NCI-H1436 (cell line): ENCODE measurements at places on chromosomes 5 and 9.

DNA sequence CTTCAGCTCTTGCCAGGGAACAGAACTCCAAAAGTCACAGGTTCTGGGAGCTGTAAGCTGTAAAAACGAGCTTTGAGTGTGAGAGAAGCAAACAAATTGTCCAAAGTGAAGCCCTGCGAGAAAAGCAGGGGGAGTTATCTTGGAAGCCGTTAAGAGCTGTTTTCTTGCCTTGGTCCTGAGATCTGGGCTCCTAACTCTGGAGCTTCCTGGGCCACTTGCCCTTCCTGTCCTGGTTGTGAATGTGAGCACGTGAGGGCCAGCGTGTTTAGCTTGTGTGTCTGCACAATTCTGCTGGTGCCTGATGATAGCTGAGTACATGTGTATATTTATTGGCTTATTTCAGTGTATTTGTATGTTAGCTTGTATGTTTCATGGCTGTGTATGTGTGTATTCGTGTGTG lies 40.5 kb downstream of the DAB2IP start:
- DNase-seq, result no peak

- DNase-seq, result no peak
Observed at GRCh38 chr9:28841775-28842174, 1268.5 kb upstream of the C9orf72 start.

GRCh38 chr5:178111925-178112324 lies 1.4 kb upstream of the N4BP3 start:
- no peak for DNase-seq

DNA sequence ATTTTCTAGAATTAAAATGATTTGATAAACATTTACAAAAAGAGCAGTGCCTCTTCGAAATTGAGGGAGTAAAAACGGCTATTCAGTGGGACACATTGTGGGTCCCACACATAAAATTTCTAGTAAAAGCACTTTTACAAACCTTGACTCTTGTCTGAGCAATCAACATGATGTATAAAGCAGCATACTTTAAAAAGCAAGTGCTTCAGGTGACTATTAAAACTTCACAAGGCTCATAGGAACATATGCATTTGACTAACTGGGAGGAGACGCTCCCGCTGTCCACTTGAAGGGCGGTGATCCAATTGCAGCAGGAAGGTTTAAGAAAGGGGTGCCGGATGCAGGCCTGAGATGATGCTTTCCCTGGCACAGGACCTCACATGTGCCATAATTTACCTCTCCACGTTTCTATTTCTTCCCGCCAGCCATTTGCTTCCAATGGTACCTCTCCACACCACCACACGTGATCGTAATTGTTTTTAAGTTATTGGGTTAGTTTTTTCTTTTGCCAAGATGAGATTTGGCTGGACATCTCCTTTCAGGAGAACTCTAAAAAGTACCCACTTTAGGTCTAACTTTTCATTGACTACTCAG lies 1.8 kb downstream of the MCTP1 start:
- no peak for DNase-seq

- DNase-seq, result no peak
Observed at GRCh38 chr5:149304195-149305078, 32.8 kb downstream of the AFAP1L1 start.

- DNase-seq, result no peak
Observed at GRCh38 chr9:105331160-105331559, 86.7 kb downstream of the SLC44A1 start.

GRCh38 chr9:115034801-115035200 lies 83.2 kb downstream of the TNC start:
- no peak for DNase-seq

DNA sequence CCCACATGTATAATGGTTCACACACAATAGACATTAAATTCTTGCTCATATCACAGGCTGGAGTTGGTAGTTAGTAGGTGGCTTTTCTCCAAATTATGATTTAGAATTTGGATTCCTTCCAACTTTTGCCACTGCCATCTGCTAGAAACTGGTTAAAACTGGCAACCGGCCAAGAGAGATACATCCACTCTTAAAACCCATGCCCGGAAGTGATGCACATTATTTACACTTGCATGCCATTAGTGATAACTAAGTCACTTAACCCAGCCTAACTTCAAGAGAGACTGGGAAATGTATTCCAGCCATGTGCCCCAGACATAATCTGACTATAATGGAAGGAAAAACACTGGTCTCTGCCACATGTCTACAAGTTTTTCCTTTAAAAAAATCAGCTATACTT lies 395.7 kb upstream of the SEMA6A start:
- DNase-seq, result no peak

DNA sequence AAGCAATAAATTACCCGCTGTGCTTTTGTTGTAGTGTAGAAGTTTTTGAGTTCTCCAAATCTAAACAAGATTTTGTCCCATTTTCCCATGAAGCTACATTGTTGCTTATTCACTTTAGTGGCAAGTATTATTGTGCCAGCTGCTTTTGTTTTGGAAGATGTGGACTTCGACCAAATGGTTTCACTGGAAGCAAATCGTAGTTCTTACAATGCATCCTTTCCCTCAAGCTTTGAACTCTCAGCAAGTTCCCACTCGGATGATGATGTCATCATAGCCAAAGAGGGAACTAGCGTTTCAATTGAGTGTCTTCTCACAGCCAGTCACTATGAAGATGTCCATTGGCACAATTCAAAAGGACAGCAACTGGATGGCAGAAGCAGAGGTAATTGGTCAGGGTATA lies 10.9 kb downstream of the MFAP3 start:
- DNase-seq, result no peak

- no peak for DNase-seq
Observed at GRCh38 chr9:119761812-119762211, 392.6 kb upstream of the BRINP1 start.

- DNase-seq, result no peak
Observed at GRCh38 chr5:84383296-84383815, 1.3 kb downstream of the EDIL3 start.

GRCh38 chr5:757931-758697 lies 26.4 kb downstream of the ZDHHC11B start:
- peak; percentile 27 for DNase-seq

- no peak for DNase-seq
Observed at GRCh38 chr5:5217371-5217770, 77.2 kb downstream of the ADAMTS16 start.

DNA sequence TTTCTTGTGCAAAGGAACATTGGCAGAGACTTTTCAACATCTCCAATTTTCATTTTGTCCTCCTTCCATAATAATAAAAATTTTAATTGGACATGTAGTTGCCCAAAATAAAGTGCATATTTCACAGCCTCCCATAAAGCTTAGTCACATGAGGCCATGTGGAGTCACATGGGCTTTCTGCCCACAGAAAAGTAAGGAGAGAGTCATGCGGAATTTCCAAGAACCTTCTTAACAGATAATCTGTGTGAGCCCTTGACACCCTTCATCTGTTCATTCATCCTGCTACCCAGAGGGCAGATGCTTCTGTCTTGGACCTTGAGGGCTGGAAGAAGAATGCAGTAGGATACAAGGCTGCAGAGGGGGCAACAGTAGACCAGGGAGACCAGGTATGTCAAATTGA lies 60.7 kb downstream of the APTX start:
- no peak for DNase-seq

DNA sequence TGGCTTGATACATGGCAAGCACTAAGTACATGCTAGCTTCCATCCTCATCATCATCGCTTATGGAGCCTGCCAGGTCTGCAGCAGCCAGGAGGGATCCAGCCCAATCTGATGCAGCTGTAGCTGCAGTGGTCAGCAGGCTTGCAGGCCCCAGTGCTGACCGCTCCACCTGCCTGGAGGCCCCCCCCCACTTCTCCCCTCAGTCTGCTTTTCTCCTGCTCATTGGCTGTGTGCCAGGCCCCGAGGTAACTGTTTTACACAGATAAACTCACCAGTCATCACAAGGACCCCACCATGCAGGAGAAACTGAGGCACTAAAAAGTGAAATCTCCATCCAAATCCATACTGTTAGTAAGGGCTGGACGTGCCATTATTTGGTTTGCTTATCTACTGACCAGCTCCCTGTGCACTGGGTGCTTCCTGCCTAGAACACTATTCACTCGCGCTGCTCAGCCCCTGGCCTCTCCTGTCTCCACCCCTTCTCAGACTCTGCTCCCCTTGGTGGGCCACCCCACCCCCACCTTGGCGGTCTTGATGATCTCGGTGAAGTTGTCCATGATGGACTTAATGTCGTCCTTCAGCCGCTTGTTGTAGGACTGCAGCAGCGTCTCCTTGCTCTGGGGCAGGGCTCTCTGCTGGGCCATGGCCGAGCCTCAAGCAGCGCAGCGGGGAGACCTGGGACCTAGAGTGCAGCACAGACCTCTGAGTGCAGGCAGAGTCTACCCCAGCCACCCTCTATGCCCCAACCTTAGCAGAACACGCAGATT lies 1.7 kb downstream of the MED22 start:
- no peak for DNase-seq

DNA sequence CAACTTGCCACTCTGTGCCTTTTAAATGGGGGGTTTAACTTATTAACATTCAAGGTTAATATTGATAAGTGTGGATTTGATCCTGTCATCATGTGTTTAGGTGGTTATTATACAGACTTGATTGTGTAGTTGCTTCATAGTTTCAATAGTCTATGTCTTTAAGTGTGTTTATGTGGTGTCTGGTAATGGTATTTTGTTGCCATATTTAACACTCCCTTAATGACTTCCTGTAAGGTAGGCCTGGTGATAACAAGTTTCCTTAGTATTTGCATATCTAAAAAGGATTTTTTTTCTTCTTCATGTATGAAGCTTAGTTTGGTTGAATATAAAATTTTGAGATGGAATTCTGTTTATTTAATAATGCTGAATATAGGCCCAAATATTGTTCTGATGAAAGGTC lies 506.0 kb upstream of the ZNF462 start:
- DNase-seq, result no peak

- peak; percentile 65 for DNase-seq
Observed at GRCh38 chr5:72209147-72210115, 102.2 kb downstream of the MAP1B start.

DNA sequence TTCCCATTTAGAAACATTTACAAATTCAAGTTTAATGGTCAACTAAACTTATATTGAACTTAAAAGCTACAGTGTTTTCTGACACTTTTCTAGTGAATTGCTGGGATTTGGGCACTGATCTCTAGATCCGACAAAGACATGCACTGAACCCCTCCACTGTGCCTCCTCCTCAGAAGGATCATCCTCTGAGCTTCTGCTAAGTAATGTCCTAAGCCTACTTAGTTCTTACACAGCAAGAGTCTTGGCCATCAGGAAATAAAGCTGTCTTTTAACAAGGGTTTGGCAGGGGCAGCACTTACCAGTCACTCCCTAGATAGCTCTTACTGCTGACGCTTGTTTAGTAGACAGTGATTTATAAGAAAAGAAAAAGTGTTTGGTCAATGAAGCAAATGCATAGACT lies 50.5 kb downstream of the FAM81B start:
- no peak for DNase-seq

DNA sequence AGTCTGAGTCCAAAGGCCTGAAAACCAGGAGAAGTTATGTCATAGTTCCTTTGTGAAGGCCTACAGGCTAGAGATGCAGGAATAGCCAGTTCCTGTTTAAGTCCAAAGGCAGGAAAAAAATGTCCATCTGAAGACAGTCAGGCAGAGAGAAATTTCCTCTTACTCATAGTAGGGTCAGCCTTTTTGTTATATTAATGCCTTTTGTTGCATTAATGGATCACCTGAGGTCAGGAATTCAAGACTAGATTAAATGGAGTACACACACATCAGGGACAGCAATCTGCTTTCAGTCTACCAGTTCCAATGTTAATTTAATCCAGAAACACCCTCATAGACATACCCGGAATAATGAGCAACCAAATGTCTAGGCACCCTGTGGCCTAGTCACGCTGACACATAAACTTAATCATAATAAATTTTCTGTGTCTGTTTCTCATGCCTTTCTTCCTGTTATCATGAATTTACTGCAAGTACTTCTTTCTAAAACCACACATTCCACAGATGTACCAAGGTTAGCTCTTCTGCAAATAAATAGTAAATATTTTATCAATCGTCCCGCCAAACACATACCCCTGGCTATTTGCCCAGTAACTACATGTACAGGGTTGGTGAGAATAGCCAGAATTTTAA lies 703.9 kb downstream of the EFNA5 start:
- DNase-seq, result no peak
